ENCODE measurements at places on chromosomes 12 and 14. TPM values are rescaled to one million over a fixed set of nuclear protein-coding genes. Genes with fewer than 3 reads are reported as not detected.

The TSPAN19 gene
- not detected for total RNA-seq

- no peak for DNase-seq
- no peaks in the 10 kb centered on the region for H3K4me1 ChIP-seq
- no peak overlapping the region for H3K4me3 ChIP-seq
- no peaks in the 10 kb centered on the region for H3K27me3 ChIP-seq
- H3K36me3 ChIP-seq, result no peaks in the 10 kb centered on the region
These were observed 14.2 kb downstream of the FAM161B start for GRCh38 chr14:73935666-73936065.

DNA sequence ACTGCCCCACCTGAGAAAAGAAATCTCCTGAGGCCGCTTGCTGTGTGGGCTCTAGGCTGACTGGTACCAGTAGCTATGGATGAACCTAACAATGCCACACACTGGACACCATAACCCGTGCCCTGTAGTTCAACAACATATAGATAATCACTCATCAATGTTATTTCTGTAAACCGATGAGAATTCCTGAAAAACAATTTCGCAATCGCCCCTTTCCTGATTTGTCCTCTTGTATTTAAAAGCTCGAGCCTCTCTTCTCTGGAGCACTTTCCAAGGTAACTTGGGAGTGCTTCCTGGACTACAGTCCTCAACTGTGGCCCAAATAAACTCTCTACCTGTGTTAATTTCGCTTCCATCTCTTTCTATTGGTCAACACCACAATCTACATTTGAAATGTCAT is 26.1 kb upstream of the PPP2R5C start:
- peaks cover 9% of the 10 kb centered on the region for H3K4me1 ChIP-seq
- H3K27ac ChIP-seq, result no peak overlapping the region

GRCh38 chr12:48187916-48188695 is 4.7 kb downstream of the CCDC184 start:
- no peaks in the 10 kb centered on the region for H3K4me1 ChIP-seq
- no peaks in the 10 kb centered on the region for H3K36me3 ChIP-seq
- DNase-seq, result no peak

DNA sequence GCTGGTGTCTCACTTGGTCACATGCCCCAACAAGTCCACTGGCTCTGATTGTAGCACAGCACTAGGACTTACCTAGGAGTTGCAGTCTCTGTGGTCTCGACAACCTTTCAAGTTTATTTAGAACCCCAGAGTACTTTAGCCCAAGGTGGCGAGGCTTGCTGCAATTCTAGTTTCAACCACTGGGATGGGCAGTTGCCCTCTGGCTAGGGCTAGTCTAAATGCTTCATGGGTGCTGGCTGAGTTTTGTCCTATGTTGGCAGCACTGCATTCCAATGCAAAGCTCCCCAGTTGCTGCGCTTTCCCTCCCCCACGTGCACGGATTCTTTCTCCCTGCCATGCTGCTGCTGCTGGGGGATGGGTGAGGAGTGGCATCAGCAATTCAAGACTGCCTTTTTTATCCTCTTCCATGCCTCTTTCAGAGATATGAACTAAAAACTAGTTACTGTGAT is 207.9 kb downstream of the SYNE2 start:
- H3K36me3 ChIP-seq, result no peaks in the 10 kb centered on the region
- H3K27me3 ChIP-seq, result no peaks in the 10 kb centered on the region
- no peak overlapping the region for H3K4me3 ChIP-seq

GRCh38 chr12:117092511-117092780 is 6.8 kb downstream of the TESC start:
- DNase-seq, result no peak
- H3K27me3 ChIP-seq, result no peaks in the 10 kb centered on the region
- H3K27ac ChIP-seq, result no peak overlapping the region
- no peak overlapping the region for H3K4me3 ChIP-seq
- no peaks in the 10 kb centered on the region for H3K36me3 ChIP-seq

The ENDOU gene
- not detected for total RNA-seq

GRCh38 chr12:95396849-95397468 is 77.0 kb upstream of the METAP2 start:
- DNase-seq, result no peak
- no peak overlapping the region for H3K4me3 ChIP-seq
- no peak overlapping the region for H3K27ac ChIP-seq
- no peaks in the 10 kb centered on the region for H3K27me3 ChIP-seq
- H3K36me3 ChIP-seq, result no peaks in the 10 kb centered on the region

The ANG gene
- total RNA-seq, result 22.3 TPM

GRCh38 chr12:14681190-14681589 is 15.2 kb downstream of the GUCY2C start:
- no peak overlapping the region for H3K4me3 ChIP-seq
- no peak for DNase-seq
- no peaks in the 10 kb centered on the region for H3K4me1 ChIP-seq
- H3K36me3 ChIP-seq, result peaks cover 31% of the 10 kb centered on the region
- no peaks in the 10 kb centered on the region for H3K27me3 ChIP-seq

DNA sequence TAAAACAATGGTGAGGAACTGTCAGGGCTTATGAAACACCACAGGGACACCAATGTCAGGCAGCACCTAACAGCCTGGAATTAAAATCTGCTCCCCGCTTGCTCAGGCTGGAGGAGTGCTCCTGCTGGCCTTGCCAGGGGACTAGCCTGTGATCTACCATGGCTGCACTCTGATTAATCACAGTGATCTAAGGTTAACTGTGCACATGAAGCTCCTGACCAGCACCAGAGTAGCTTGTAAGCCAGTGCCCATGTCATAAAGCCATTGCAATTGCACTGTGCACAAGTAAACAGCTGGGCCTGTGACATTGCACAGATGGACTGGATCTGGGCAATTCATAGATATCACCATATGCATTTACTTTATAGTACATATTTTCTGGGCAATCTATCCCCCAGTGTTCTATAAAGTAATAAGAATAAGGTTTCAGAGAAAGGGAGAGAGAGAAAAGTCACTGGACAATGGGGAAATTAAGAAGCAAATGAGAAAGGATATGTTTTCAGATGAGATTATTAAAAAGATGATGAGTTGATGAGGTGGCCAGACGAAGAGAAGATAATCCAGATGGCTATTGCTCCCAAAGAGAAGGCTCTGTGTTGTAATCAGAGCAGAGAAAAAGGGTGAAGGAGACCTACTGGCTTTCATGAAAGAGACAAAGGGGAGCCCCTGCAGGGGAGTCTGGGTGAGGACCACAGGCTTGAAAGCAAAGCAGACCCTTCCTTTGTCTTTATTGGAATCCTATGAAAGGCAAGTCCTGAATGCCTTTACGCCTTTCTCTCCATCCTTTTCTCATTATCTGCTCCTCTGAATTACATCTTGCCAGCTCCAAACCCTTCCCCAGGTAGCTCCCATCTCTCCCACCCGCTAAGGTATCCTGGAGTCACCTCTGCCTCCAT is 145.8 kb downstream of the SLC38A6 start:
- H3K36me3 ChIP-seq, result no peaks in the 10 kb centered on the region
- H3K27me3 ChIP-seq, result no peaks in the 10 kb centered on the region
- no peaks in the 10 kb centered on the region for H3K4me1 ChIP-seq
- H3K4me3 ChIP-seq, result no peak overlapping the region
- no peak overlapping the region for H3K27ac ChIP-seq

The MANSC4 gene
- not detected for total RNA-seq

The TMEM119 gene
- total RNA-seq, result 2.1 TPM

The CLEC6A gene
- total RNA-seq, result not detected

The TBX5 gene
- not detected for total RNA-seq

DNA sequence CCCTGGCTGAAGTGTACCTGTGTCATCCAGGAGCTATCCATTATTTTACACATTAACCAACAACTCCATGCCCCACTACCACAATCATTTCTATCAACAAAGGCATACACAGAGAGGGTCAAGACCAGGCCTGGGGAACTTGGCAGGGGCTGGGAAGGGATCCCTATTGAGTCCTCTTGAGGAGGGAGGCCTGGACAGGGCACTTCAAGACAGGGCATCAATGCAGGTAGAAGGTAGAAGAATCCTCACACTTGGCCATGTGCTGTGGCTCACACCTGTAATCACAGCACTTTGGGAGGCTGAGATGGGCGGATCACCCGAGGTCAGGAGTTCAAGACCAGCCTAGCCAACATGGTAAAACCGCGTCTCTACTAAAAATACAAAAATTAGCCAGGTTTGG is 13.4 kb upstream of the ANKRD33 start:
- DNase-seq, result no peak
- no peak overlapping the region for H3K4me3 ChIP-seq
- H3K27me3 ChIP-seq, result peaks cover 2% of the 10 kb centered on the region

The TMTC1 gene
- total RNA-seq, result 25.6 TPM

GRCh38 chr14:49538852-49539251 is 47.3 kb downstream of the RPS29 start:
- H3K27ac ChIP-seq, result no peak overlapping the region
- H3K27me3 ChIP-seq, result no peaks in the 10 kb centered on the region
- no peak for DNase-seq
- no peak overlapping the region for H3K4me3 ChIP-seq
- H3K36me3 ChIP-seq, result no peaks in the 10 kb centered on the region

DNA sequence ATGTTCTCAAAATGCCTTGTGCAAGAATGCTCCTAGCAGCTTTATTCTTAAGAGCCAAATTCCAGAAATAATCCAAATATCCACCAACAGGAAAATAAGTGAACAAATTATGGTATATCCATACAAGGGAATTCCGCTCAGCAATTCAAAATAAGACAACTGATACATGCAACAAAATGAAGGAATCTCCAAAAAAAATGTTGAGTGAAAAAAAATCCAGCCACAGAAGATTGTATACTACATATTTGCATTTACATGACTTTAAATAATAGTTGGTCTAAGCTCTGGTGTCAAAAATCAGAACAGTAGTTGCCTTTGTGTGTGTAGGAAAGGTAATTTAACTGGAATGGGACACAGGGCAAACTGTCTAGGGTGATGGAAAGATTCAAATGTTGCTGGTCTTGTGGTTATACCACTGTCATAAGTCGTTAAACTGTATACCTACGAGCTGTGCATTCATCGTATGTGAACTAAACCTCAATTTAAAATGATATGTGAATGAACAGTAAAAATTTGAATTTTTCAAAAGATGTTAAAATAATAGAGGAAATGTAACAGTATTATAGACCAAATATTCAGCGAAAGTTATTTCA is 3.2 kb downstream of the CD69 start:
- DNase-seq, result no peak
- peak overlapping the region; percentile 75 for H3K27ac ChIP-seq
- H3K36me3 ChIP-seq, result no peaks in the 10 kb centered on the region
- H3K27me3 ChIP-seq, result no peaks in the 10 kb centered on the region
- H3K4me3 ChIP-seq, result no peak overlapping the region

The ANO4 gene
- total RNA-seq, result not detected

GRCh38 chr12:22986997-22987396 is 362.0 kb downstream of the ETNK1 start:
- no peak for DNase-seq
- no peaks in the 10 kb centered on the region for H3K36me3 ChIP-seq
- no peak overlapping the region for H3K27ac ChIP-seq
- H3K4me3 ChIP-seq, result no peak overlapping the region
- no peaks in the 10 kb centered on the region for H3K27me3 ChIP-seq

- no peak for DNase-seq
- H3K27me3 ChIP-seq, result no peaks in the 10 kb centered on the region
- no peaks in the 10 kb centered on the region for H3K36me3 ChIP-seq
- H3K4me3 ChIP-seq, result peak overlapping the region; percentile 85
- H3K27ac ChIP-seq, result peak overlapping the region; percentile 93
- no peaks in the 10 kb centered on the region for H3K4me1 ChIP-seq
These were observed 1.6 kb upstream of the ARID4A start for GRCh38 chr14:58296726-58297125.

DNA sequence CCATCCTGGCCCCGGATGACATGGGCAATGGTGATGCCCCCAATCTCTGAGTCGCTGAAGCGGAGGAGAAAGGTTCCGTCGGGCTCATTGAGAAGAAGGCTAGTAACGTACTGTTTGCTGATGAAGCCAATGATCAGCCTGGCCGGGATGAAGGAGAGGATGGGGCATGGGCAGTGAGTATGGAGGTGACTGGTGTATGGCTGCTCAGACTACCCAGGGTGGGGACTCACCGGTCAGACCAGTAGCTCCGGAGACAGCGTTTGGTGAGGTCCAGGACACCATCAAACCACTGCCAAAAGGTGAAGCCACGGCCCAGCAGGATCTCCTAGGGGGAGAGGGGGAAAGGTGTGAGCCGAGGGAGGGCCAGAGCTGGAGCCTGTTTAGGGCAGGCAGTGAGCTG is 10.9 kb downstream of the NAB2 start:
- no peaks in the 10 kb centered on the region for H3K27me3 ChIP-seq
- no peaks in the 10 kb centered on the region for H3K4me1 ChIP-seq
- no peak overlapping the region for H3K4me3 ChIP-seq

DNA sequence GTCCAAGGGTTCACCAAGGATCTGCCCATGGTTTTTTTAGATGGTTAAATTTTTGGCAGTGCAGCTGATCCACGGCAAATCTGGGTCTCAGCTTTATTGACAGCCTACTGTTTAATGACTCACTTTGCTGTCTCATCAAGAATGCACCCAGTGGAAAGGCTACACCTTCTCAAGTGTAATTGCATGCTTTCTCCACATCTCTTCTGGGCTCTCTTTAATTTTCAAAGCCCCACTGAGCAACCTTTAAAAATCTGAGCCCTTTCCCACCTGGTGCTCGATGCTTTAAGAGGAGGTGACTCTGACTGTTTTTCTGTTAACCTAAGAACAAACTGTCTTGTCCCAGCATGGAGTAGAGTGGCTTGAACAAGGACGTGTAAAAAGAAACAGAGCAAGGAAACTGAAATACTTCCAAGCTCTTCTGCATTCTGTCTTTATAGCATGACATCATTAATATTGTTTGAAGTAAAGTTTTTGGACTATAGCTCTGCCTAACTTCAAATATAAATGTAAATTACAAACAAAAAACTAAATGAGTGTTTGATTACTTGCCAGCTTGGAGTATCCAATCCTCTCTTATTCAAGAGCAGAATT is 214.2 kb upstream of the KRR1 start:
- no peak for DNase-seq
- H3K27ac ChIP-seq, result no peak overlapping the region
- H3K4me1 ChIP-seq, result no peaks in the 10 kb centered on the region
- H3K27me3 ChIP-seq, result no peaks in the 10 kb centered on the region
- no peaks in the 10 kb centered on the region for H3K36me3 ChIP-seq

- no peaks in the 10 kb centered on the region for H3K4me1 ChIP-seq
- DNase-seq, result peak; percentile 77
- H3K27ac ChIP-seq, result no peak overlapping the region
- H3K27me3 ChIP-seq, result no peaks in the 10 kb centered on the region
- H3K36me3 ChIP-seq, result no peaks in the 10 kb centered on the region
- H3K4me3 ChIP-seq, result no peak overlapping the region
These were observed 43.0 kb upstream of the TSPAN9 start for GRCh38 chr12:3034067-3034750.

The POTEM gene
- not detected for total RNA-seq

The EXOC3L4 gene
- total RNA-seq, result 21.2 TPM

DNA sequence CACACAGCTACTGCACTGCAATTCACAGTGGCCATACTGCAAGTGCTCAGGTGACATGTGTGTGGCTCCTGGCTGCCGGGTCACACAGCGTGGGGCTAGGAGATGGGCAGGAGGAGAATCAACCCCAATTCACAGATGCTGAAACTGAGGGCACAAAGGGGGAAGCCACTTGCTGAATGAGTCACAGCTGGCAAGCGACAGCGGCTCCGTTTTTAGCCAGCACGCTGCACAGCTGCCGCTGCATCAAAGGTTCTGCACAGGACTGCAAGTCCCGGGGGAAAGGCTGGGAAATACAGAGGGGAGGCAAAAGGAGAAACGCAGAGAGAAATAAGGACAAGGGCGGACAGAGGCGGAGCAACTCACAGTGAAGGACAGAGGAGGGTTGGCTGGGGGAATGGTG is 57.9 kb downstream of the KDM2B start:
- DNase-seq, result peak; percentile 54
- no peak overlapping the region for H3K27ac ChIP-seq
- H3K36me3 ChIP-seq, result no peaks in the 10 kb centered on the region
- no peak overlapping the region for H3K4me3 ChIP-seq
- no peaks in the 10 kb centered on the region for H3K4me1 ChIP-seq

The KSR2 gene
- total RNA-seq, result 0.53 TPM

The KLHL33 gene
- not detected for total RNA-seq

Measured in Peyer's patch (tissue), 4 donors.